ENCODE measurements at places on chromosomes 3 and 15.
A peak's percentile ranks its signal among the peaks of the same experiment; 100 is the strongest.

- DNase-seq, result no peak
Measured at GRCh38 chr3:73383470-73384049, 241.2 kb downstream of the PDZRN3 start.

DNA sequence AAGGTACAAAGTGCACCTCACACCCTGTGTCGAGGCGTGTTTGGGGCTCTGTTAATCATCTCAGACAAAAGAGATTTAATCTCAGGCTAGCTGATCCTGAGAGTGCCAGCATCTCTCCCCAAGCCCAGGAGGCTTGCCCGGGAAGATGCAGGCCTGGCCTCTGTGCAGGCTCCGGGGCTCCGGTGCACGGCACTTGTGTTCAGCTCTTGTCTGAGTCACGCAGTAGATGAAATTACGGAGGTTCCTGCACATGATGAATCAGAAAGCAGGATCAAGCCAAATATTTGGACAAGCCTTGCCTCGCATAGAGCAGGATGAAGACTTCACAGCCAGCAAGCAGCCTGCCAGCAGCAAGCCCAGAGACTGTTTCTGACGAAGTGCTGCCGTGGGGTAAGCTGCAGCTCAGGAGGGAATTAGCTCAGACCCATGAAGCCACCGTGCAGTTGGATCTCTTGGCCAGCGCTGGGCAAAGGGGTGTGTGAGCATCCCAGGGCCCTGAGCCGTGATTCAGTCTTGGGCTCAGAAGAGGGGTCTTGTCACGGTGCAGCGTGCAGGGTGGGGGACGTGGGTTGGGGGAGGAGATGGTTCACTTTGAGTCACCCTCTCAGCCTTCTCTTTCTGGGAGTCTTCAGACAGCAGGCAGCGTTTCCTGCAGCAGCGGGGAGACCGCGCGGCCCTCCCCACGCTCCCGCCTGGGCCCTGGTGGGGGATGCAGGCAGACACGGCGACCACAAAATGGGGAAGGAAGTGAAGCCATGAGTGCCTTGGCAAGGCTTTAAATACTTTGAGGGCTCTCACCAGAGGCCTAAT lies 89.2 kb upstream of the MEF2A start:
- DNase-seq, result peak; percentile 82

DNA sequence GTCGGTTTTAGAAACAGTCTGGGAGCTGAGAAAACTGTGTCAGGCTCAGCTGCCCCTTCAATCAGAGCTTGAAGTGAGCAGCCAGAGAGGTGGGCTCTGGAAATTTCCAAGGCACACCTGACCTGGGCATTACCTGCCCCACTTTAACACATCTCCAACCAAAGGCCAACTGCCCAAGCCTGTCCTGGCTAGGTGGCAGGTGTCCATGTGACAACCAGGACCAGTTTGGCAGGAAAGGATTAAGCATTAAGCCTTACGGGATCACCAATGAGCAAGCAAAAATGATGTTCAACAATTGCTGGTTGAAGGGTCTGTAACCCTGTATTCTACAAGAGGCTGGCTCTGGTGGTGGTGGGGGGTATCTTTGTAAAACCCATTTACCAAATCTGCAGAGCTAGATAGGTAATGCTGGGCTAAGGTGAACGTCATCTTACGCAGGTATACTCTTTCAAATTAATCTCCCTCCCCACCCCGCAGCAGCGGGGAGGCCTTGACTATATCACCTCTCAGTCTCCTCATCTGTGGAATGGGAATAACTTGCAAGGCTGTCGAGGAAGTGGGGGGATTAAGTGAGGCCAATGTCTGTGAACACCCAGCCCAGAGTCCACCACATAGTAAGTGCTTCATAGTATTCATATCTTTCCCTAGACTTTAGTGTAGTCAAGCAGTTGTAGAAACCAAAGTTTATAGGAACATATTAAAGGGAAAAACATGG lies 183.2 kb downstream of the MEGF11 start:
- no peak for DNase-seq

GRCh38 chr3:187994221-187995042 lies 159.5 kb upstream of the LPP start:
- DNase-seq, result peak; percentile 84
